ENCODE measurements at places on chromosomes 12 and 14.

- DNase-seq: no peak
Observed at GRCh38 chr14:75440733-75441477, 13.1 kb downstream of the JDP2 start.

DNA sequence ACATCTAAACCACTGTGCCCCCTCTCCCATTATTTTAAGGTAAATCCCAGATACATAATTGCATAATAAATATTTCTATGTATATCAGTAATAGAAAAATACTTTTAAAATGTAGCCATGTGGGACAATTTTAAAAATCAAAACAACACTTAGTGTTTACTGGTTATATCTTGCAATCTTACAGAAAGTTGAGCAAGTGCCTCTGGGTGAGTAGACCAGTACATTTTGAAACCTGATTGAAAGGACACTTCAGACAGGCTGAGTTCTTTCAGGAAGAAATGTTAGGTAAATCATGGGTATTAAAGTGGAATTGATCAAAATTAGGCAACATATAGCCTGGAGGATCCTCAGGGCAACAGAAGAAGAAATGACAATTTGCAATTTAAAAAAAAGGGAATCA lies 7.2 kb downstream of the SLC38A4 start:
- DNase-seq: no peak

DNA sequence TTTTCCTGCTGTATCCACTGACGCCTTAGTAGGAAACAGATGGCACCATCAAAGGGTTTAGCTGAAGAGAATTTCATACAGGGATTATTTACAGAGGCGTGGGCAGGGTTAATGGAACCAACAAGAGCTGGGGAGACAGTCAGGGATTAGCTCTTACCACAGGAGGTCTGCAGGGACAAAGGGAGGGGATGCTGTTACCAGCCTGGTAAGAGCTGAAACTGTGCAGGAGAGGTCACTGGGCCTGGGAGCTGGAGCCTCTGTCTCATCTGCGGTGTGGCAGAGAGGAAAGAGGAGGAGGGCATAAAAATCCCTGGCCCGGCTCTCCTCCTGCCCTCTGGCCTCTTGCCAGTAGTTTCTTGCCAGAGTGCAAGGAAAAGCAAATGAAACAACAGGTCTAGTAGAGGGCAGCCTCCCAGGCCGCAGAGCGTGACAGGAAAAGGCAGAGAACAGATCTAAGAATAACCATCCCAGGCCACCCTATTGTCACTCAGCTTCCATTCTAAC lies 18.9 kb upstream of the POC1B start:
- DNase-seq: no peak

GRCh38 chr14:99344051-99344758 lies 72.2 kb upstream of the BCL11B start:
- DNase-seq: no peak

DNA sequence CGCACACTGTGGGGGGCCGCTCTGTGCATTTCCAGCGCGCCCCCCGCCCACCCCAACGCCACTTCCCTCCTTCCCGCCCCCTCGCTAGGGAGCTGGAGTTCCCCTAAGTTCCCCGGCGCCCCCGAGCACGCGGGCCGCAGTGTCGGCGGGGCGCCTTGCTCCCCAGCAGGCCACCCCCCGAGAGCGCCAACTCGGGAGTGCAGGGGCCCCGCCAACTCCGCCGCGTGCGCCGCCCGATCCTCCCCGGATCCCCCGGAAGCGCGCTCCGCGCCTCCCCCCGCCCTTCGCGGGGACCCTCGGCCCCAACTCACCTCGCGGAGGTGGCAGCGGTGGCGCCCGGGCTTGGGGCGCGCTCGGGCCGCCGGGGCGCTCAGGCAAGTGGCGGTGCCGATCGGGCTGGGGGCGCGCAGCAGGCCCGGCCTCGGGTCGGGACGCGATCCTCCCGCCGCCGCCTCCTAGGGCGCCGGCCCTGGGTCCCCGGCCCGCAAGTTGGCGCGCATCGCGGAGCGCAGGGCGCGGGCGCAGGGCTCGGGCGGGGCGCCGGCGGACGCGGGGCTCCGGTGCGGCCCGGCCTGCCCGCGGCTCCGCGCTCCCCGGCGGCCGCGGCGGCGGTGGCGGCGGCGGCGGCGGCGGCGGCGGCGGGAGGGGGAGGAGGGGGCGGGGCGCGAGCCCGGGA lies at the start of gene NCOR2:
Gene NCOR2, minus strand, starts transcription at position 616 of the 676 bp plus-strand sequence. CDS start 72,361 bp downstream, outside the sequence.
- DNase-seq: peak; percentile 59

DNA sequence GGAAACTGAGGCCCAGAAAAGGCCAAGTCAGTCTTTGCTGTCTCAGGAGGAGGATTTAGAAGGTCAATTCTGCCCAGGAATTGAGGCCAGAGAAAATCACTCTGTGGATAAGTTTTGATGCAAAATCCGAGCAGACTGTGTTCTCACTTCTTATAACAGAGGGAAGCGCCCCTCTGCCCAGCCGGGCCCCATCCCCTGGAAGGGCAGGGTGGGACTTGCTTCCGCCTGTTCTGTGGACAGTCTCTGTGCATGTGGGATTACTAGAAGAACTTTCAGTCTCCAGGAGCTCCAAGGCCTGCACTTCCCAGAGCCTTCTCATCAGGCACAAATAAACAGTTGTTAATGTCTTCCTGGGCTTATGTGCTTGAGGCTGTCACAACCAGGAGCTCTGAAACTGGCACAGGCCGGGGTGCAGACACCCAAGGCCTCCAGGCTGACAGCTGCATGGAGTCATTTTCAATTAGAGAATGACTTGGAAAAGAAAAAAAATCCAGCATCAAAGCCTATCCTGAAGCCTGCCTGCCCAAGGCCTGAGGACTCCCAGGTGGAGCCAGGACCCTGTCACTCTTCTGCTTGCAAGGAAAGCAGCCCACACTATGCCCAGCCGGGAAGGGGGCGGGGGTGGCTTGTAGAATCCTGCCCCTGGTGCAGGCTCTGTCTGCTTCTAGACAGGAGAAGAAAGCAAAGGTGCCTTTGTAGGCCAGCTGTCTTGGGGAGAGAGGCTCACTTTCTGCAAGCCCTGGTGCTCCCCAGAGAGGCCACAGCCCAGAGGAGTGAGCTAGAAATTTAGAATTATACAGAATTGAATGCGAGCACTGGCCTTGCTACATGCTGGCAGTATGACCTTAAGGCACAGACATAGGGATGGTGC lies 84.7 kb downstream of the NTF3 start:
- no peak for DNase-seq

DNA sequence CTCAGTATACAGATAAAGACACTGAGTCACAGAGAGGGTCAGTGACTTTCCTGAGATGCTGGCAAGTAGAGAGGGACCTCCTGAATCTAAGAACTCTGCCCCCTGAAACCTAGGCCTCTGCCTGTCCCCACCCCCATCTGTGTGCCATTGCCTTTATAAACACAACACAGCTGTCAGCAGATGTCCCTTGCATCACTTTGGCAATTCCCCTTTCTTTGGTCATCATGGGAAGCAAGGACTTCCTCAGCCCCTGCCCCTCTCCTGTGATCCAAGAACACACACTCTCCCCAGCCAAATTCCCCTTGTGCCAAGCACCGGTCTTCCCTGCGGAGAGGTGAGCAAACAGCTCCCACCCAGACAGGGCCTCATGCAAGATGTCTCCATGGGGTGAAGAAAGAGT lies 8.3 kb downstream of the TSPAN11 start:
- no peak for DNase-seq

DNA sequence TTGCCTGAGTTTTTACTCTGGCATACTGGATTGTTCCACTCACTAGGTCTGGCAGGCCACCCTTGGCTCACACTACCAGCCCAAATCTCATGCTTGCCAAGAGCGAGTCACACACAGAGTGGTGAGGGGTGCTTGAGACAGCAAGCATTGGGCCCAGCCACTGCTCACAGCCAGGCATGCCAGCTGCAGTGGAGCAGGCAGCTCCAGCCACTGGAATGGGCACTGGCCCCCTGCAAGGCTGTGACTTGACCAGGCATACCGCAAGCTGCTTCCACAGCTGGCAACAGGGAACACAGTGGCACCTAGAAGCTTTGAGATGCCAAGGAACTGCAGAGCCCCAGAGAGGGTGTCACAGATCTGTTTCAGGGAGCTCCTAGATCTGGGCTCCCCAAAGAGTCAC lies 488.5 kb downstream of the LRFN5 start:
- DNase-seq: no peak

DNA sequence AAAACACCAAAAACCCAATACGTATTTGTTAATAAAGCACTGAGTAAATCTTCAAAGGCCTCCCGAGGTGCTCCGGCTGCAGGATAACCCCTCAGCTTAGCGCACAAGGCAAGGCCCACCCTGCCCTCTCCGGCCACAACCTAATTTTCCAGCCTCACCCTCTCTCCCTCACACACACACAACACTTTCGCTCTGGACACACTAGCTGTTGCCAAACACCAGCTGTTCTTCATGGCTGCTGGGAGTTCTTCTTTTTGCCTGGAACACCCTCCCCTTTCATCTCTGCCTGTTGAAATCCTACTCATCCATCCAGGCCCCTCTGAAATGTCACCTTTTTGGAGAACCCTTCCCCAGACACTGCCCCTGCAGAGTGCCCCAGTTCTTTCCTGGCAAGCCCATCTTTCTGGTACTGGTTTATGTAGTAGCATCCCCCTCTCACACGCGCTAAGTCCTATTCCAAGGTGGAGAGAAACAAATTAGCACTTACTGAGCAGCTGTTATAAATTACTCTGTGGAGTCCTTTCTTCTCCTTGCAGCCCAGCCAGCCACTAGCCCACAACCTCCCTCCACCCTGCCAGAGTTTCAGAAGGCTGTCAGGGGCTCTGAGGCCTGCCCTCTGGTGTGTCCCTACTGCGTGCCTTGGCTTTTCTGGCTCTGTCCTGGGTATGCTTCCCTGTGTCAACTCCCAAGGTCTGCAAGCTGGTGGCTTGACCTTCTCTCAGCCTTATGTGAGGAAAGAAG lies 805 bp upstream of the CRACR2A start:
- DNase-seq: no peak

Data from T-cell (primary cell).